ENCODE measurements at places on chromosomes 12 and 14.

- no peak for DNase-seq
Observed at GRCh38 chr12:98671459-98671858, 26.4 kb downstream of the APAF1 start.

- no peak for DNase-seq
Observed at GRCh38 chr12:56616244-56616643, 13.9 kb downstream of the BAZ2A start.

GRCh38 chr14:69153873-69154270, 953 bp upstream of the DCAF5 start:
- DNase-seq: no peak

DNA sequence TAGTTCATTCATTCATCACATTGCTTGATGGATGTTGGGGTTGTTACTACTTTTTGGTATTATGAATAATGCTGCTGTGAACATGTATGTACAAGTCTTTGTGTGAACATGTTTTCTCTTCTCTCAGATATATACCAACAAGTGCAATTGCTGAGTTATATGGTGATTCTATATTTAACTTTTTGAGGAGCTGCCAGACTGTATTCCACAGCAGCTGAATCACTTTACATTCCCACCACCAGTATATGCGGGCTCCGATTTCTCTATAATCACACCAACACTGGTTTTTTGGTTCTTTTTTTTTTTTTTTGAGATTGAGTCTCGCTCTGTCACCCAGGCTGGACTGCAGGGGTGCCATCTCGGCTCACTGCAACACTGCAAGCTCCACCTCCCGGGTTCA, 22.2 kb upstream of the PLEKHG6 start:
- peak; percentile 82 for DNase-seq

DNA sequence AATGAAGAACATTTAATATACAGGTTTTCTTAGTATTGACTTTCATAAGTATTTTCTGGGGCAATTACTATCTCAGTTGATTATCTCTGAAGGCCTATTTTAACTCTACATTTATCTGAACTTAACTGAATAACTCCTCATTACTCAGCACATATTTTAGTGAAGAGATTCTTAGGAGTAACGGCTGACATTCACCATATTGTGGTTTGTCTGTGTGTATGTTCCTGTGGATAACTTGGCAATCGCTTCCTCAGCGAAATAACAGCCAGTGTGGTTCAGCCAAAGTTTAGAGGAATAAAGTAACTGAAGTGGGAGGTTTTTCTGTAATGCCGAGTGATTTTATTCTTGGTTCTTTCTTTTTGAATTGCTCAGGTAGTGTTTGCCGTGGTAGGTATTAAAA, 168.0 kb downstream of the RAD51B start:
- peak; percentile 61 for DNase-seq

DNA sequence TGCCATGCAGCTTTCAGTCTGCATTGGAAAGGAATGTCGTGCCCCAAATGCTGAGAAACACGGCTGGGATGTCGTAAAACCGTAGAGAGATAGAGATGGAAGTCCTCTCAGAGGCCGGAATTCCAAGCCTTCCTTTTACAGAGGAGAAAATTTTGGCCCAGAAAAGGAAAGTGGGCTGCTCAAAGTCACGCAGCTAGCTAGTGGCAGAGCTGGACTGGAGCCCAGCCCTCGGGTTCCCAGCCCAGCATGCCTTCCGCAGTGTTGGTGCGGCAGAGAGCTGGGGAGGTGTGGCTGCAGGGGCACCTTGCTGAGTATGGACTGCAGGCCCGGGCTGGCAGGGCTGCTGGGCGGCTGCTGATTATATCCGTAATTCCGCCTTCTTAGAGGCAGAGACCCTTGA, 50.3 kb downstream of the KCNA1 start:
- no peak for DNase-seq

DNA sequence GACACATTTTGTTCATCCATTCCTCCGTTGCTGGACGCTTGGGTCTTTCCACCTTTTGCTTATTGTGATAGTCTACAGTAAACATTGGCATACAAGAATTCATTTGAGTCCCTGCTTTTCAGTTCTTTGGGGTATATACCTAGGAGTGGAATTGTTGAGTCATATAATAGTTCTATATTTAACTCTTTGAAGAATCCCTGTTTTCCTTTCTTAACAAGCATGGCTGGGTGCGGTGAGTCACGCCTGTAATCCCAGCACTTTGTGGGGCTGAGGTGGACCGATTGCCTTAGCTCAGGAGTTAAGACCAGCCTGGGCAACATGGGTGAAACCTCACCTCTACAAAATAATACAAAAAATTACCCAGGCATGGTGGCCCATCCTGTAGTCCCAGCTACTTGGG, 75.4 kb downstream of the CCDC92 start:
- peak; percentile 37 for DNase-seq

GRCh38 chr14:97106609-97107008, 309.4 kb downstream of the VRK1 start:
- no peak for DNase-seq

- peak; percentile 98 for DNase-seq
Observed at GRCh38 chr12:91777268-91777992, 368.2 kb downstream of the BTG1 start.

GRCh38 chr12:11164384-11164783, 6.6 kb upstream of the SMIM10L1 start:
- DNase-seq: no peak

- no peak for DNase-seq
Observed at GRCh38 chr12:78096909-78097597, 266.4 kb downstream of the NAV3 start.

DNA sequence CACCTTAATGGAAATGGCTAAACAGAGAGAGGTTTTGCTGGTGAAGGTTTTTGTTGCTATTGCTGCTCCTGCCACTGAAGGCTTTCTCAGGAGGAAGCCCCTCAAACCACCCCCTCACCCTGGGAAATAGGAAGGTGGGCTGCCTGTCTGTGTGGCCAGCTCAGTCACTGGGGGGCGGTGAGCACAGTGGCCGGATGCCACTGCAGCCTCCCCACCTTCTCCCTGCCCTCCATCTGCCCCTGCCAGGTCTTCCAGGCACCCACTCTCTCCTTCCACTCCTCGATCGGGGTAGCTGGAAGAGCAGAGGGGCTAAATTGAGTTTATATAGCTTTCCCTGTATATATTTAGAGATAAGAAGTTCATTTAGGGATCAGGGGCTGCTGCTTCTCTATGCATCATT, 80.8 kb downstream of the PAPOLA start:
- DNase-seq: no peak

- DNase-seq: no peak
Observed at GRCh38 chr14:94395888-94396574, 7.6 kb upstream of the SERPINA1 start.

DNA sequence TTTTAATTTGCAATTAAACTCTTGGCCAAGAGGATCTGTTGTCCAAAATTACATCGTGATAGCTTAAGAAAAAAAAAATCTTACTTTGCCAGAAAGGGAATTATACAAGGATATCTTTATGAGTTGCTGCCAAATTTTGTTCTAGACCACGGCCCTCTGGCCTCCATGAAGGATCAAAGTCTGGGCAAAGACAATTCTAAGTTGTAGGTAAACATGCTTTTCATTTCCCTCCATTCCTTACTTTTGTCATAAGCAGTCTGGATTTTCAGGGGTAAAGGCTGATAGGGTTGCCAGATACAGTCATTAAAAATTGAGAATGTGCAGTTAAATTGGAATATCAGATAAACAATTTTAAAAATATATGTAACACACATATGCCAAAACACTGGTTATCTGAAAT, 135.1 kb downstream of the MON2 start:
- DNase-seq: no peak

DNA sequence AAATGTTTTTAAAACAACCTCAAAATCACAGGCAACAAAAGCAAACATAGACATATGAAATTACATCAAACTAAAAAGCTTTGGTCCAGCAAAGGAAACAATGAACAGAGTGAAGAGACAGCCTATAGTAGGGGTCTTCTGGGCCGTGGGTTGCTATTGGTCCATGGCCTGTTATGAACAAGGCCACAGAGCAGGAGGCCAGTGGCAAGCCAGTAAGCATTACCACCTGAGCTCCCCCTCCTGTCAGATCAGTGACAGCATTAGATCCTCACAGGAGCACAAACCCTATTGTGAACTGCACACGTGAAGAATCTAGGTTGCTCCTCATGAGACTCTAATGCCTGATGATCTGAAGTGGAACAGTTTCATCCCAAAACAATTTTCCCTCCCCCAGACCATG, 174.0 kb downstream of the DIO2 start:
- DNase-seq: no peak

- no peak for DNase-seq
Observed at GRCh38 chr12:102961466-102961855, 4.0 kb downstream of the ASCL1 start.

- no peak for DNase-seq
Observed at GRCh38 chr12:53492188-53492587, 7.1 kb downstream of the MAP3K12 start.

DNA sequence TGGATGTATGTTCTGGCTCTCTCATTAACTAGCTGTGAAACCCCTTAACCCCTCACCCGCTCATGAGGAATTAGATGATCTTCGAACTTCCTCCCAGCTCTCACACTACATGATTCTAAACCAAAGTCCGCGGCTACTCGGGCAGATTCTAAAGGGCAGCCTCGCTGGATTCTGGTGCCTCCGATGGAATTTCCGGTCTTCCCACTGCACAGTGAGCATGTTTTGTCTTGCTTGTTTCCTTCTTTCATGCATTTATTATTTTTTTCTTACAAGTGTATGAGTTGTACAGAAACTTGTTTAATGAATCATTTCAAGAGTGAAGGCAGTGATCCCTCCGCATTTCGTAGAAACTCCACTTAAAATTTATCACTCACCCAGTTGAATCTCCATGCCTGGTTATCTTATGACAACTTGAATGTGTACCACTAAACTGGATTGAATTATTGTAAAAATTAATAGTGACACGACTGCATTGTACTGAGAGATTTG, 4.5 kb upstream of the HCAR3 start:
- DNase-seq: peak; percentile 97

GRCh38 chr14:32414808-32415255, 85.7 kb downstream of the AKAP6 start:
- DNase-seq: no peak

DNA sequence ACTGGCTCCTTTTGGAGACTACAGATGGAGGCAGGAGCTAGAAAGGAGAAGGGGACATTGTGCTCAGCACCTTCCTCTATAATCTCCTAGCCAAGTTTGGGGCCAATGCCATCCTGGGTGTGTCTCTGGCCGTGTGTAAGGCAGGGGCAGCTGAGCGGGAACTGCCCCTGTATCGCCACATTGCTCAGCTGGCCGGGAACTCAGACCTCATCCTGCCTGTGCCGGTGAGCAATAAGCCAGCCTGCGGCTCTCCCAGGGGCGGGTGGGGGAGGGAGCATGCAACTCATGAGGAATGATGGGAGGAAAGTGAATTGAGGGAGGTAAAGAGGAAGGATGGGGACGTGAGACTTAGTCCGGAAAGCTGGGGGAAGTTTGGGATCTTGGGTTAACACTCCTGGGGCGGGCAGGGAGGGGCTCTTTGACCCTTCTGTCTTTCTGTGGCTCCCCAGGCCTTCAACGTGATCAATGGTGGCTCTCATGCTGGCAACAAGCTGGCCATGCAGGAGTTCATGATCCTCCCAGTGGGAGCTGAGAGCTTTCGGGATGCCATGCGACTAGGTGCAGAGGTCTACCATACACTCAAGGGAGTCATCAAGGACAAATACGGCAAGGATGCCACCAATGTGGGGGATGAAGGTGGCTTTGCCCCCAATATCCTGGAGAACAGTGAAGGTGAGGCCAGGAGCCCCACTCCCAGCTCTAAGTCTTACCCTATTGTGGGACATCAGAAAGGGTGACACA, 3.3 kb downstream of the ENO2 start:
- no peak for DNase-seq

DNA sequence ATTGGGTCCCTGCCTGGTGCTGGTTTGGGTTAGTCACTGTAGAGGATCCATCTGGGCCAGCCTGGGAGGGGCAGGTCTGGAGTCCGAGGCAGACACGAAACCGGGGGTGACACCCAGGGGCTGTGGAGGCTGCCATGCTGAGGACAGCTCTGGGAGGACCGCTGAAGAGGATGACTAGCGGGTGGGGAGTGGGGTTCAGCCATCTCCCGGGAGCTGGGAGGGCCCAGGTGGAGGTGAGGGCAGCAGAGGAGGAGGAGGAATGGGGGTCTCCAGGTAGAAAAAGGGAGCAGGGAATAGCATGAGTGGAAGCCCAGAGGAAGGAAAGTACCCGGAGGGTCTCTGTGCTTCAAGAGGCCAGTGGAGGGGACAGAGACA, 4.0 kb upstream of the DIO3 start:
- no peak for DNase-seq

GRCh38 chr14:67618617-67619063, 1.1 kb upstream of the ARG2 start:
- DNase-seq: peak; percentile 62

- DNase-seq: peak; percentile 94
Observed at GRCh38 chr14:63853831-63854293, 1.1 kb downstream of the SYNE2 start.

- no peak for DNase-seq
Observed at GRCh38 chr12:26817183-26817591, 15.8 kb downstream of the ITPR2 start.

DNA sequence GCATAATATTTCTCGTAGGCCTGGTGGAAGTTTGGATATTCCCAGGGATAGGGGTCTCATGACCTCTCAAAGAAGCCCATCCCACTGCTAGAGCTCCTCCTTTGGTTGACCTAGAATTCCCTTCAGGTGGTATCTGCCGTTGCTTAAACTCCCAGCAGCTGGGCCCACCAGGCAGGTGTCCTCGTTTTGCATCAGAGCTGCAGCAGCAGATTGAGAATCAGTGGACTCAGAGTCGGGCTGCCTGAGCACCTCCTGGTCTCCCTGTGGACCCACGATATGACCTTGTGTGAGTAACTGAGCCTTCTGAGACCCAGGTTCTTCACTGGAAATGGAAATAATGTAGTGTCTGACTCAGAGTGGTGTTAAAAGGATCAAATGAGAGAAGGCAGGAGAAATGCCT, 132.7 kb downstream of the PAPOLA start:
- no peak for DNase-seq

GRCh38 chr12:69936214-69936731, 111.2 kb downstream of the MYRFL start:
- DNase-seq: peak; percentile 19

DNA sequence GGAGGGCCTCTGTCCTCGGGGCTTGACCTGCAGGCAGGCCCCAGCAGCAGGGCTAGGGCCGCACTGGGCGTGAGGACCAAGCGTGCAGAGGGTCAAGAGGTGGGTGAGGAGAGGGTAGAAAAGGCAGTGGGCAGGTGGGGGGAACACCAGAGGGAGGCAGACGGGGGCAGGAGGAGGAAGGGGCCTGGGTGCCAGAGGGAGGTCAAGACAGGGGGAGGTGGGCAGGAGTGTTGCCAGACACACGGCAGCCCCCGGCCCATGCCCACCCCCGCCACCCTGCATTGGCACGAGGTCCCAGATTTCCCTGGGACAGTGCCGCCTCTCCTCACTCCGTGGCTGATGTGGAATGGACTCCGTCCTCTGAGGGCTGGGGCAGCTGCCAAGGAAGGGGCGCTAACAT, 8.2 kb downstream of the TMEM121 start:
- no peak for DNase-seq

- no peak for DNase-seq
Observed at GRCh38 chr12:82971584-82971983, 284.9 kb downstream of the TMTC2 start.

- peak; percentile 14 for DNase-seq
Observed at GRCh38 chr14:60862283-60862682, 118.6 kb downstream of the TRMT5 start.

- no peak for DNase-seq
Observed at GRCh38 chr14:94827711-94828447, 58.0 kb upstream of the GSC start.
